ENCODE measurements at places on chromosomes 16 and 17. TPM values are rescaled to one million over a fixed set of nuclear protein-coding genes. Genes with fewer than 3 reads are reported as not detected.

DNA sequence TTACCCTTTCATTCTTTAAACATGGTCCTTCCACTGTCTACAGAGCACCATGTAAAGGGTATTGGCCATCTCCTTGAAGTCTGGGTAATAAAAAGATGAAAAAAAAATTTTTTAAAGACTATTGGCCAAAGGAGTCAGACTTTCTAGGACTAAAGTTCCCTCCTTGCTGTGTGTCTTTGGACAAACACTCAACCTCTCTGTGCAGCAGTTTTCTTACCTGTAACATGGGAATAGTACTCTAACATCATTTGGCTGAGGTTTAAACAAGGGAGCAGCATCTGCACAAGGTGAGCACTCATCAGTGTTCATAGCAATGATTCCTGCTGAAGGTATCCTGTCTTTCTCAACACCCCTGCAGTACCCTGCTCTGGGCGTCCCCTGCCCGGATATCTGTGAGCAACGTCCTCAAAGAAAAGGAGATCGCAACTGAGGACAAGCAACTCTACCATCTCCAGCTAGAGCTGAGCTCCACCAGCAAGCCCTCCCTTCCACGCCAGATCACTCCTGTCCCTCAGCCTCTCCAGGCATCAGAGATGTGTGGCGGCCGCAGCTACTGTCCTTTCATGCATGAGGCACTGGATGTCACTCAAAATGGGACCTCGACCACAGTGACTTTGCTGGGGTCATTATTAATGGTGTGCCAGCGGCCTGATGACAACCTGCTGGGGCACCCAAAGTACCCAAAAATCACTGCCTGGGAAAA is 29.5 kb upstream of the RPH3AL start:
- no peak overlapping the region for H3K4me3 ChIP-seq
- H3K36me3 ChIP-seq = no peaks in the 10 kb centered on the region
- H3K27ac ChIP-seq = no peak overlapping the region
- DNase-seq = no peak
- H3K4me1 ChIP-seq = peaks cover 5% of the 10 kb centered on the region

DNA sequence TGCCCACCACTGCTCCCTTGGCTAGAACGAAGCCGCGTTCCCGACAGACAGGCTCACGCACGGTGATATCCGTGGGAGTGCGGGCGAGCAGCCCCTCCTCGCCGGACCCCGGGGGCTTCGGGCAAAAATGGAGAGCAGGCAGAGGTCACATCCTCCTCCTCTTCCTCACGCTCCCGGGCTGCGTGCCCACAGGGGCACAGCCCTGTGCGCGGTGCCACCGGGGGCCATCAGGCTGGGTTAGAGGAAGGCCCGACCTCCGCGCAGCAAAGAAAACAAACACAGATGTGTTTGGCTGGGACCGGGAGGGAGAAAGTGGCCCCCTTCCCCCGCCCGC is 519 bp upstream of the NTN1 start:
- no peaks in the 10 kb centered on the region for H3K36me3 ChIP-seq
- peaks cover 7% of the 10 kb centered on the region for H3K4me1 ChIP-seq
- H3K27me3 ChIP-seq = no peaks in the 10 kb centered on the region
- no peak overlapping the region for H3K27ac ChIP-seq
- DNase-seq = no peak
- peak overlapping the region; percentile 60 for H3K4me3 ChIP-seq

- no peak for DNase-seq
- no peaks in the 10 kb centered on the region for H3K4me1 ChIP-seq
- H3K4me3 ChIP-seq = no peak overlapping the region
These were observed 34.0 kb downstream of the ITGB3 start for GRCh38 chr17:47287639-47288038.

STX4 gene
- 50.9 TPM for total RNA-seq

DNA sequence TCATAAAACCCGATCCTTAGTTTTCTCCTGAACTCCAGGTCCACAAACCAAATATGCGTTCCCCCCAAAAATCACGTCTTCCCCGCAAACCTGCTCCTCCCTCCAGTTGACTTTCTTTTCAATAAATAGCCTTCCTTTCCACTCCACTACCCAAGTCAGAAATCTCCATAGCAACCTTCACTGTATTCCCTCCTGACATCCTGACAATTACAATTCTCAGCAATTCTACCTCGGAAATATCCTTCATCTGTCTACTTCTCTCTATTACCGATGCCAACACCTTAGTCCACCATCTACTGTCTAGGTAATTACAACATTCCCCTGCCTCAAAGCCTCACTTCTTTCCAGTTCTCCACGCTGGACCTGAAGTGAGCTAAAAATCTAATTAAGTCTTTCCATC is 50.7 kb downstream of the SMURF2 start:
- H3K27me3 ChIP-seq = no peaks in the 10 kb centered on the region
- DNase-seq = no peak
- H3K27ac ChIP-seq = peak overlapping the region; percentile 68
- no peak overlapping the region for H3K4me3 ChIP-seq
- H3K36me3 ChIP-seq = no peaks in the 10 kb centered on the region

CLEC19A gene
- total RNA-seq = not detected

- H3K36me3 ChIP-seq = no peaks in the 10 kb centered on the region
- H3K27ac ChIP-seq = peak overlapping the region; percentile 90
- H3K4me1 ChIP-seq = peaks cover 44% of the 10 kb centered on the region
These were observed 633 bp upstream of the NOL3 start for GRCh38 chr16:67169642-67170167.

DNA sequence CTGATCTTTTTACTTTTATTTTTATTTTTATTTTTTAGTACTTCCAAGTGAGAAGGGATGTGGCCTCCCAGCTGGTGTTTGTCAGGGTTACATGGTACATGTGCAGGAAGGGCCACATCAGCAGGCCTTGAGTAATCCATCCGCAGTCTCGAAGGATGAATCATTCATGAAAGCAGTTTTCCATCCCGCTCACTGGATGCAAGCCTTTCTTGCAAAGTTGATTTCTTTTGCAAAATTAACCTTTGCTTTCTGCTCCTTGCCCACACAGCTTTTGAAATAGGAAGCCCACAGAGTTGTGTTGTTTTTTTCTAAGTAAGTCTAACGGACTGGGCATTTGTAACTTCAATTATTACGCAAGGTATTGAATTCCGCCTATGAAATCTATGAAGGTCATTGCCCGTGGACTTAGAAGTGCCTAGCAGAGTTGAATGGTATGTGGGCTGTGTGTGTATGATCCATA is 157.4 kb downstream of the PRKCA start:
- H3K4me3 ChIP-seq = no peak overlapping the region
- H3K36me3 ChIP-seq = no peaks in the 10 kb centered on the region
- H3K27ac ChIP-seq = no peak overlapping the region
- H3K4me1 ChIP-seq = no peaks in the 10 kb centered on the region
- DNase-seq = peak; percentile 36
- H3K27me3 ChIP-seq = no peaks in the 10 kb centered on the region

PLCG2 gene
- 8.0 TPM for total RNA-seq

NOG gene
- total RNA-seq = 5.2 TPM

- H3K27me3 ChIP-seq = no peaks in the 10 kb centered on the region
- H3K36me3 ChIP-seq = no peaks in the 10 kb centered on the region
- H3K4me1 ChIP-seq = no peaks in the 10 kb centered on the region
- DNase-seq = no peak
- H3K27ac ChIP-seq = no peak overlapping the region
These were observed 1735.9 kb downstream of the TP53TG3F start for GRCh38 chr16:35195173-35195863.

DYNLRB2 gene
- total RNA-seq = 153 TPM

- no peaks in the 10 kb centered on the region for H3K27me3 ChIP-seq
- H3K27ac ChIP-seq = no peak overlapping the region
- no peaks in the 10 kb centered on the region for H3K4me1 ChIP-seq
- no peaks in the 10 kb centered on the region for H3K36me3 ChIP-seq
These were observed 64.2 kb downstream of the DNAH17 start for GRCh38 chr17:78512976-78513375.

WNT9B gene
- 0.50 TPM for total RNA-seq

CEP112 gene
- 50.2 TPM for total RNA-seq

DNA sequence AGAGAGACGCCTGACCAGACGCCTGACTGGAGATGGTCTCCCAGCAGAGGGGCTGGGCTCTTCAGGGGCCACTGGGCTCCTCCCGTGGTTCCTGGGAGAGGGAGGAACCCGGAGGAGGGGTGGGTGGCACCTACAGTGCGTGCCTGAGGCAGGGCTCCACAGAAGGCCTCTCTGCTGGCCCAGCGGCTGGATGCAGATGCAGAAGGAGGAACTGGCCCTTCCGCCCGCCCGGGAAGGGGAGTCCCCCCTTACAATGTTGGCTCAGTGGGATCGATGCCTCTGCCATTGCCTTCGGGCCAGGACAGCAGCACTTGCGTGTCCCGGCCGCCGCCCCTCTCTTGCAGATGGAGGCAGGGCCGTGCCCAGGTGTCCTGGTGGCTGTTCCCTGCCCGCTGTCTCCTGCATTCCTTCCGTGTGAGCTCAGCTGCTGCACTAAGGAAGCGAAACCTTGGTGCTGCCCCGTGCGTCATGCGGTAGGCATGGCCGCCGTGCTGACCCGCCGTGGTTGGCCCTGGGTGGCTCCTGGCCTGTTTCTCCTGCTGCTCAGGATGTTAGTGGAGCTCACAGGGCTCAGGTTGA is 15.1 kb downstream of the BAIAP2 start:
- no peak overlapping the region for H3K4me3 ChIP-seq
- no peak for DNase-seq
- no peaks in the 10 kb centered on the region for H3K27me3 ChIP-seq

CBX4 gene
- 35.9 TPM for total RNA-seq

HP gene
- total RNA-seq = not detected

- no peaks in the 10 kb centered on the region for H3K36me3 ChIP-seq
- H3K4me3 ChIP-seq = no peak overlapping the region
- H3K27me3 ChIP-seq = no peaks in the 10 kb centered on the region
- DNase-seq = no peak
- no peaks in the 10 kb centered on the region for H3K4me1 ChIP-seq
- no peak overlapping the region for H3K27ac ChIP-seq
These were observed 361.4 kb upstream of the C16orf82 start for GRCh38 chr16:26705346-26705745.

NRN1L gene
- total RNA-seq = 4.2 TPM

GRCh38 chr16:24971718-24972117 is 43.5 kb downstream of the ARHGAP17 start:
- DNase-seq = no peak
- H3K4me1 ChIP-seq = peaks cover 4% of the 10 kb centered on the region
- no peak overlapping the region for H3K4me3 ChIP-seq

GRCh38 chr17:50657627-50658026 is 22.9 kb downstream of the ABCC3 start:
- no peaks in the 10 kb centered on the region for H3K36me3 ChIP-seq
- H3K4me1 ChIP-seq = peaks cover 14% of the 10 kb centered on the region
- no peak overlapping the region for H3K27ac ChIP-seq

DNA sequence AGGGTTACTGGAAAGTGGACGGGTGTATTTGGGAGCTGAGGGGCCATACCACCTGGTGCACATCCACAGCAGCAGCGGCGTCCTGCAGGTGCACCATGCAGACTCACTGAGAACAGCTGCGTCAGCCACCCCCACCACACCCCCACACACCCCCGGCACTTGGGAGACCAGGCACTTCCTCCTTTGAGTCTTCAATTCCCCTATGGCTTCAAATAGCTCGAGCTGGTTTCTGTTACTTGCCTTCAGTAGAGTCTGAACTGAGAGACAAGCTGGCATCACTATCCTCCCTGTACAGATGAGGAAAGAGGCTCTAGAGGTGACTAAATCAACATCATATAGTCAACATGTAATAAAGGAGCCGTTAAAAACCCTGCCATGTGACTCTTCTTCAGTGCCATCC is 15.4 kb downstream of the CUEDC1 start:
- no peak overlapping the region for H3K4me3 ChIP-seq
- H3K4me1 ChIP-seq = peaks cover 11% of the 10 kb centered on the region
- no peak overlapping the region for H3K27ac ChIP-seq
- DNase-seq = no peak

DNA sequence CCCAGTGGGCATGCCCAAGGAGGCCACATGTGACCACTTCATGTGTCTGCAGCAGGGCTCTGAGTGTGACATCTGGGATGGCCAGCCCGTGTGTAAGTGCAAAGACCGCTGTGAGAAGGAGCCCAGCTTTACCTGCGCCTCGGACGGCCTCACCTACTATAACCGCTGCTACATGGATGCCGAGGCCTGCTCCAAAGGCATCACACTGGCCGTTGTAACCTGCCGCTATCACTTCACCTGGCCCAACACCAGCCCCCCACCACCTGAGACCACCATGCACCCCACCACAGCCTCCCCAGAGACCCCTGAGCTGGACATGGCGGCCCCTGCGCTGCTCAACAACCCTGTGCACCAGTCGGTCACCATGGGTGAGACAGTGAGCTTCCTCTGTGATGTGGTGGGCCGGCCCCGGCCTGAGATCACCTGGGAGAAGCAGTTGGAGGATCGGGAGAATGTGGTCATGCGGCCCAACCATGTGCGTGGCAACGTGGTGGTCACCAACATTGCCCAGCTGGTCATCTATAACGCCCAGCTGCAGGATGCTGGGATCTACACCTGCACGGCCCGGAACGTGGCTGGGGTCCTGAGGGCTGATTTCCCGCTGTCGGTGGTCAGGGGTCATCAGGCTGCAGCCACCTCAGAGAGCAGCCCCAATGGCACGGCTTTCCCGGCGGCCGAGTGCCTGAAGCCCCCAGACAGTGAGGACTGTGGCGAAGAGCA is 4.4 kb downstream of the WFIKKN2 start:
- DNase-seq = no peak
- no peaks in the 10 kb centered on the region for H3K27me3 ChIP-seq
- H3K36me3 ChIP-seq = no peaks in the 10 kb centered on the region
- peaks cover 23% of the 10 kb centered on the region for H3K4me1 ChIP-seq
- no peak overlapping the region for H3K27ac ChIP-seq

DNA sequence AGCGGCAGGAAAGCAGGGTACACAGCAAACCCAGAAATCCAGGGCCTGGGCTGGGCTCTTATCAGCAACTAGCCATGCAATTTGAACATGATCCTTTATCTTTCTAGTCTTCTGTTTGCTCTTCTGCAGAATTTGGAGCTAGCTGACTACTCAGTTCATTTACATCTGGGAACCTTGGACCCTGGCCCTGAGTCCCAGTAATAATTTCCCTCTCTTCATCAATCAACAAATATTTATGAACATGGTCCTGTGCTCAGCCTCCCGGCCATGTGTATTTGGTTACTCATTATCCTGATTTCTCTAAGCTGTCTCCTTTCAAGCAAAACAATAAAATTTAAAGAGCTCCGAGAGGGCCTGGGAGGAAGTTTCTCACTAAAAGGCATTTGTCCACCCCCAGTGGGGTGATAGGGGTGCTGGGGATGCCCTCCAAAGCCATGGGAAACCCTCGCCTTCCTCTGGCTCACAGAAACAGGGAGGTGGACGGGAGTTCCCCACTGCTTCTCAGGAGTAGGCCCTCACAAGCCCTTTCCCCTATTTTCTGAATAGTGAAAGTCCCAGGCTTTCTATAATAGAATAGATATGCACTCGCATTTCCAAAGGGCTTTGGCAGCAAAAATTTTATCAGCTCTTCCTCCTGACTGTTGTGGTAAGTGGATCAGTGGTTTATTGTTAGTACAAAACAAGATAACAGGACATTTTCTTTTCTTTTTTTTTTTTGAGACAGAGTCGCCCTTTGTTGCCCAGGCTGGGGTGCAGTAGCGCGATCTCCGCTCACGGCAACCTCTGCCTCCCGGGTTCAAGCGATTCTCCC is 6.9 kb upstream of the WDR59 start:
- peaks cover 12% of the 10 kb centered on the region for H3K4me1 ChIP-seq
- peak overlapping the region; percentile 79 for H3K27ac ChIP-seq
- no peaks in the 10 kb centered on the region for H3K27me3 ChIP-seq
- H3K36me3 ChIP-seq = no peaks in the 10 kb centered on the region
- DNase-seq = peak; percentile 34
- no peak overlapping the region for H3K4me3 ChIP-seq

FOXO3B gene
- 11.8 TPM for total RNA-seq

- no peak overlapping the region for H3K4me3 ChIP-seq
- no peaks in the 10 kb centered on the region for H3K36me3 ChIP-seq
- no peak overlapping the region for H3K27ac ChIP-seq
- no peaks in the 10 kb centered on the region for H3K27me3 ChIP-seq
- DNase-seq = no peak
These were observed 5.3 kb downstream of the CMTM4 start for GRCh38 chr16:66691234-66691633.

G6PC1 gene
- total RNA-seq = not detected

C17orf67 gene
- 3.7 TPM for total RNA-seq

All from testis (tissue), 5 donors.